ENCODE measurements at places on chromosomes 16 and 17.

- no peak for DNase-seq
Measured at GRCh38 chr17:19453296-19453695, 42.3 kb downstream of the RNF112 start.

- DNase-seq: no peak
Measured at GRCh38 chr16:15443753-15444152, 9.4 kb downstream of the BMERB1 start.

DNA sequence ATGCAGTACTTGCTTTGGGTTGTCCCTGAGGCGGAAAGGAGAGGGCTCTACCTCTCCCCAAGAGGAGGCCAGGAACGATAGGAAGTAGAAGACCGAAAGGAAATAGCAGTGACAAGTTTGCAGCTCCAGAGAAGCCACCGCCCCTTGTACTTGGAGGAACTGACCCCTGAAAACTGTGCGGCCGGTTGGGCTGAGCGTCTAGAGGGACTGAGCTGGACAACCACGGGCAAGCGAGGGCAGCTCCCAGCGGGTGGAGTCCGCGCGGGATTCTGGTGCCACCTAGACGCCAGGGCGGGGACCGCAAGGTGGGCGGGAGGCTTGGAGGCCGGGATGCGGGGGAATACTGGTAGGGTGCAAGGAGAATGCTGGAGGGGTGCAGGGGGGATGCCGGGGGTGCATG, 1.3 kb upstream of the SLC6A4 start:
- no peak for DNase-seq

DNA sequence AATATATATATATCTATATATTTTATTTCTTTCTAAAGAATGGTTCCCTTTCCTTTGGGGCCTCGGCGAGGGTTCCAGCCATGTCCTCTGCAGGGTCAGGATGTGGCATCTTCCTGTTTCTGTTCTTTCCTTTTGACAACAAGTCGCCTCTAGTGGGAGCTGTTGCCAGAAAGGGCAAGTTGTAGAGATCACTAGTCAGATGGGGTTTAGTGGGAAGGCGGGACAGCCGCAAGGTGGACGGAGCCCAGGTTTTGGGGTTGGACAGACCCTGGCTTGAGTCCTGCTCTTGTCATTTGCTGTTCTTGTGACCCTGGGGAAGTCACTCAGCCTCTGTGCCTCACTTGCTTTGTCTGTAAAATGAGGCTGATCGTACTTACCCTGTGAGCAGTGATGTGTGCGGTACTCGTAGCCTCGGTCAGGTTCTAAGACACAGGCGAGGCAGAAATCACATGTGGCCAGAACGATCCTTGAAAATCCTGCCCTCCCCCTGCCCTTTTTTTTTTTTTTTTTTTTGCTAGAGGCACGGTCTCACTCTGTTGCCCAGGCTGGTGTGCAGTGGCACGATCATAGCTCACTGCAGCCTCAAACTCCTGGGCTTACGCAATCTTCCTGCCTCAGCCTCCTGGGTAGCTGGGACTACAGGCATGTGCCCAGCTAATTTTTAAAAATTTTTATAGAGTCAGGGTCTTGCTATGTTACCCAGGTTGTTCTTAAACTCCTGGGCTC, 80.1 kb downstream of the ABCC6 start:
- DNase-seq: peak; percentile 50

- DNase-seq: no peak
Measured at GRCh38 chr16:28927815-28928214, 2.8 kb upstream of the RABEP2 start.

- no peak for DNase-seq
Measured at GRCh38 chr16:84414789-84415326, 46.5 kb downstream of the ATP2C2 start.

GRCh38 chr17:34424814-34425491, 61.9 kb upstream of the CCL1 start:
- no peak for DNase-seq

DNA sequence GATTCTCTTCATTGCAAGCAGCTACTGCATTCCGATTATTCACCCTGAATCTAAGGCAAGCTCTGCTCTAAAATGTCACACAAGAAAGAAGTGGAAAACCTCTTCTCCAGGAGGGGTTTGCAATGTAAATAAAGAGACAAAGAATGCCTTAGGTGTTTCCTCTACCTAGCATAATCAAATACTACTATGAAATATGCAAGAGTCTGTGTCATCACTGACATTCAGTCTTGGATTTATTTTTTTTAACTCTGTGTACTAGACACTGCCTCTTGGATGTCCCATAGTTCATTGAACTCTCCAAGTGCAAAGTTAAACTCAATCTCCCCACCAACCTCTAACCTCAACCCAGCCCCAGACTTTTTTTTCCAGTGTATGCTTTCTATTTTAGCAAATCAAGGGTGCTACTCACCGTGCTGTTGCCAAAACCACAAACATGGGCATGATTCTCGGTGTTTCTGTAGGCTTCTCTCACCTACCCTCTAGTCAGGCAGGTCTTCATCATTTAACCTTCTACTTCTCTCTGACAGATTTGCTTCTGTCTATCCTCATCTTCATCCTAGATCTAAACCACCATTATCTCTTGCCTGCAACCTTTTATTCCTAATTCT, 329.1 kb downstream of the CDH13 start:
- no peak for DNase-seq

- no peak for DNase-seq
Measured at GRCh38 chr17:32933881-32934280, 5.9 kb downstream of the TMEM98 start.

- DNase-seq: no peak
Measured at GRCh38 chr17:57699751-57700219, 45.3 kb downstream of the CCDC182 start.

GRCh38 chr16:8806272-8806983, 8.8 kb downstream of the PMM2 start:
- no peak for DNase-seq

GRCh38 chr17:62085511-62086408, 20.7 kb upstream of the MED13 start:
- no peak for DNase-seq

GRCh38 chr17:37841232-37841631, 83.0 kb upstream of the TBC1D3K start:
- DNase-seq: no peak

DNA sequence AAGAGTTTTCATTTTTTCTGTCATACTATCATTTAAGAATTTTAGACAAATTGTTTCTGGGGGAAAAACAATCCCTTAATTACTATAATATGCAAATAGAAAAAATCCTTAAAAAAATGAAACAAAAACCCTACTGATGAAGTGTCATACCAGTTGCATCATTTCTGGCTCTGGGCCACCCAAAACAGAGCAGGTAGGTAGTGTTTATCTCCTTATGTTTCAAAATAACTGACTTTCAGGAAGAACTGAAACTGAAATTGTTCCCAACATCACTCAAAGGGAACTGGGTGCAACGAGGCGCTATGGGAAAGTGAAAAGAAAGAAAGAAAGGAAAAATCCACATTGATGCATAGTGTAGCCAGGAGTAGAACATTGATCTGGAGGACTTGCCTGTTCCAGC, 653.1 kb upstream of the SOX9 start:
- no peak for DNase-seq

DNA sequence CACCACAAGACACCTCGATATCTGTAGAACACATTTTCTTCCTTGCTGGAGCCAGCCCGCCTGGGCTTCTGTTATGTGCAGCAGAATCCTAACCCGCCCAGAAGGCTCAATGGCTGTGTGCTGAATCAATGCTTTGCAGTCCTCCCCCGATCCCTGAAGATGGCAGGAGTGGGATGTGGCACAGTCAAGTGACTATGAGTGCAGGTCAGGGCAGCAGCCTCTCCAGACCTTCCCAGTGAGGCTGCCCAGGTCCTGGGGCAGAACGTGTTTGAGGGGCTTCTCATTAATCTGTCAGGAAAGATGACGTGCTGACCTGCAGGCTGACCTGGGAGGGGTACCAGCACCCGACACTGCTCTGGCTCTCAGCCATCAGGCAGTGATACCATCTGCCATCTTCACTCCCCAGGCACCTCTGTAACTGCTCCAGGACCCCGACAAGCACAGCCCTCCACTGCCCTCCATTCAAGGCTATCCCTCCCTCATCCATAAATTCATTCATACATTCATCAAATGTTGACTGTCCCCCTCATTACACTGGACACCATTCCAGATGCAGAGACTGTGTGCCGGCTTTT, 35.2 kb downstream of the LRRC75A start:
- no peak for DNase-seq

- DNase-seq: no peak
Measured at GRCh38 chr16:4115209-4115948, 863 bp downstream of the ADCY9 start.

- DNase-seq: no peak
Measured at GRCh38 chr16:27482397-27483087, 67.2 kb downstream of the GTF3C1 start.

- DNase-seq: no peak
Measured at GRCh38 chr17:48198950-48199541, 91.5 kb downstream of the SNX11 start.
